Body of pancreas (tissue), 4 donors: ENCODE measurements at places on chromosomes 2 and 18.

DNA sequence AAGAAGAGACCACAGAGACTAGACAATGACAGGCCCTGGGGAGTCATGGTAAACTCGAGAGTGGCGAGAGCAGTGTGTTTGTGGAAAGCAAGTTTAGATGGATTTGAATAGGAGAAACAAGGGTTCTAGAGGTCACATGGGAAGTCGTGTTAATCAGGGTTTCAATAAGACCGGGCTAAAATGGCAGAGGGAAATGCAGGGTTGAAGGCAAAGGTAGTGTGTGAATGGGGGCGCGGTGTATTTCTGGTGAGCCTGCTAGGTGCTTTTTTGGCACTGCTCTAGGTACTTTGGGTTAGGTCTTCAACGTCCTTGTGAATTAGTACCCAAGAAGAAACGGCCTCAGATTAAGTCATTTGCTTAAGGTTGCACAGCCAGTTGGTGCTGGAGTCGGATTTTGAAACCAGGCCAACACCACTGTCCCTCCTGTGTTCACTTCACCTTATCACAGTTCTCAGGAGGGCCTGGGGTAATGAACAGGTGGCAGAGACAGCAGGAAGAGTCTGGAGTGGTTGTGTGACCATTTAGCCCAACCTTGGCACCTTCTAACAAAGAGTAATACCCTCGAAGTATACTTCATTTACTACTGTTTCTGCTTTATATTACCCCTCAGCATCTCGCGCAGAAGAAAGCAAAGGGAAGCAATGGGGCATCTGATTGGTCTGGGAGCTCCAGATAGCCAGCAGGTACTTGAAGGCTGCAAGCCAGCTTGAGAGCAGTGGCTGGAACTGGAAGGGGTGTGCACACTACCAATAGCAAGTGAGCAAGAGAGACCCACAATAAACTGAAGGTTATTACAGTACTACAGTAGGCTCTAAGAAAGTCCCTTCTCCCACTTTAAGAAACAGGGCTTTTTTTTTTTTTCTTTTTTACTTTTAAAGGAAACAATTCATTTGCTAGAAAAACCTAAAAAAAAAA is 33.4 kb upstream of the GAREM2 start:
- H3K4me3 ChIP-seq, result no peak overlapping the region
- peaks cover 23% of the 10 kb centered on the region for H3K4me1 ChIP-seq
- peak; percentile 91 for DNase-seq
- no peaks in the 10 kb centered on the region for H3K27me3 ChIP-seq
- H3K27ac ChIP-seq, result peak overlapping the region; percentile 27

DNA sequence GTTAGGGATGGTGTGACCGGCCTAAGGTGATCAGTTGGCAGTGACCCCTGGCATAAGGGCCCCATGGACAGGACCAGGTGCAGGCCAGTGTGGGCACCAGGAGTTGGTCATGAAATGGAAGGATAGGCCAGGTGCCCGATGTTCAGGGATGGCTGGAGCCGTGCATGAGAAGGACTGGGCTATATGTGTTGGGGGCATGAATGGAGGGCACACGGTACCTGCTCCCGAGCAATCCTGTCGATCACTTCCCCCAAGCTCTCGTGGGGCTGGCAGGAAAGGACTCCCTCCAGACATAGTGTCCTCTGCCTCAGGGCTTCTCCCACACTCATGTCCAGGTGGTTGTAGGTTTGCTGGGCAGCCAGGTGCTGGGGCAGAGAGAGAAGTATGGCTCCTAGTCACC is 7.6 kb downstream of the PRKAG3 start:
- no peak overlapping the region for H3K4me3 ChIP-seq
- no peak overlapping the region for H3K27ac ChIP-seq
- no peaks in the 10 kb centered on the region for H3K27me3 ChIP-seq
- H3K36me3 ChIP-seq, result no peaks in the 10 kb centered on the region
- no peaks in the 10 kb centered on the region for H3K4me1 ChIP-seq

DNA sequence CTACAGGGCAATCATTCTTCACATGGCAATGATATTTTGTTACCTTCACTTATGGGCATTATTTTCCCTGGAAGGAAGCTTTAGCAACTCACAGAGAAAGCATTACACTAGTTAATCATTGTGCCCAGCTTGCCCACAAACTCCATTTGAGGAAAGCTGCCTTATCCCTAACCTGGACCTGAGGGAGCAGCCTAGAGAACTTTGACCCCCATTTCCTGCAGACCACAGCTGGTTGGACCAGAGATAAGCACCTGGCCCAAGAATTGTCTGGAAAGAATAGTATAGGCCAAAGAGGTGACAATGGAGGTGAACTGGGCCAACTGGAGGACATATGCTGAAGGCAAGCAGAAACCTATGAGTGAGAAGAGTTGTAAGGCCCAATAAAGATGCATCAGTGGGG is 48.4 kb upstream of the SESTD1 start:
- H3K36me3 ChIP-seq, result no peaks in the 10 kb centered on the region
- no peaks in the 10 kb centered on the region for H3K4me1 ChIP-seq
- H3K27me3 ChIP-seq, result no peaks in the 10 kb centered on the region
- H3K27ac ChIP-seq, result no peak overlapping the region
- DNase-seq, result no peak
- no peak overlapping the region for H3K4me3 ChIP-seq

DNA sequence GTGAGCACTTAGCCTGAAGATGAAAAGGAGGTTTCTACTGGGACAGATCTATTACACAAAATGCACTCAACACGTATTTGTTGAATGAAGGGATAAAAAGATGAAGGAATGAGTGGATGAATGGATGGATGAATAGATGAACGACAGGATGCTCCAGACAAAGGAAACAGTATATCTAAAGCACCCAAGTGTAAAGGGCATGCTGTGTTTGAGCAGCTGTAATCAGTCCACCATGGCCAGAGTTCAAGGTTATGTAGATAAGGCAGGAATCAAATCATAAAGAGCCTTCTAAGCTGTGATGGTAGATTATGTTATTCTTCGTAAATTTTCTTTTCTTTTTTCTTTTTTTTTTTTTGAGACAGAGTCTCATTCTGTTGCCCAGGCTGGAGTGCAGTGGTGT is 213.8 kb upstream of the FBXO11 start:
- H3K27me3 ChIP-seq, result no peaks in the 10 kb centered on the region
- no peak for DNase-seq
- H3K27ac ChIP-seq, result no peak overlapping the region
- no peaks in the 10 kb centered on the region for H3K4me1 ChIP-seq
